LoVo (cell line): ENCODE measurements at places on chromosomes 1 and 21.

- DNase-seq = no peak
Observed at GRCh38 chr1:109225711-109226445, 12.2 kb downstream of the SARS1 start.

DNA sequence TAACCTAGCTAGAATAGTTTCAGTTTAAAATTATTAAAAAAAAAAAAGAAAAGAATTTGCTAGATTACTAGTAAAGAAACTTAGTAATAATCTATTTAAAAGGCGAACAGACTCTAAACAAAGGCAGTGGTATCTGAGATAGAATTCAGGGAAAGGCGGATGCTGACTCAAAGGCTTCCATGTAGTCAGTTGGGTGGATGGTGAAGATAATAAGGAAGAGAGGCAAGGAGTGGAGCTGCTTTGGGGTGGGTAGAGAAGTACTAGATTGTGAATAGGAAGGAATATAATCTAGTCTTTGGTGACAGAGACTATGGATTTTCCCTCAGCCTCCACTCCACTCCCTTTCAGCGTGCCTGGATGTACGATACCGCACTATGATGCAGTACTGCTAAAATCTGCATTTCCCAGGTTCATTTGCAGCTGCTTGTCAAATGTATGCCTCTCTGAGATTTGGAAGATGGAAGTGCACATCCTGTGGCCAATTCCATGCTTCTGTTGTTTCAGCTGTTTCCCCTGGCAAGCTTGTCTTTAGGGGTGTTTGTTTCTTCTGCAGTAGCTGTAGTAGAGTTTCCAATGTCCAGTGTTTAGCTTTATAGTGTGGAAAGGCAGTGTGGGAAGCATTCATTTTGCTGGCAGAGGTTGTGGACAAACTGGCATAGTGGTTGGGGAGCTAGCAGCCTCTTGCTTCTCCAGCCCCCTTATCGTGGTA, 184.6 kb upstream of the NRIP1 start:
- no peak for DNase-seq

DNA sequence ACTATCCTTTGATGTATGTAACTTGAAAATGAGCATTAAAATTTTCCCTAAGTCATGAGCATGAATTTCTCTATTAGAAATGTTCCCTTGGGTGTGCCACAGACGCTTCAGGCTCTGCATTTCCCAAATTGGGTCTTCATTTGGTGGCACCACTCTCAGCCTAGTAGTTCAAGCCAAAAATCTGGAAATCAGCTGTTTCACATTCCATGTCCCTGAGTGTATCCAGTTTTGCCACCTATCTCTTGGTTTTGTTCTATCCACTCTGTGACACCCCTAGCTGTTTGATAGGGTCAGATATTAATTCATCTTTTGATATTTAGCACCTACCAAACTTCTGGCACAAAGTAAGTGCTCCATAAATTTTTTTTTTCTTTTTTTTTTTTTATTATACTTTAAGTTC, 89.5 kb upstream of the DPH5 start:
- DNase-seq = no peak

DNA sequence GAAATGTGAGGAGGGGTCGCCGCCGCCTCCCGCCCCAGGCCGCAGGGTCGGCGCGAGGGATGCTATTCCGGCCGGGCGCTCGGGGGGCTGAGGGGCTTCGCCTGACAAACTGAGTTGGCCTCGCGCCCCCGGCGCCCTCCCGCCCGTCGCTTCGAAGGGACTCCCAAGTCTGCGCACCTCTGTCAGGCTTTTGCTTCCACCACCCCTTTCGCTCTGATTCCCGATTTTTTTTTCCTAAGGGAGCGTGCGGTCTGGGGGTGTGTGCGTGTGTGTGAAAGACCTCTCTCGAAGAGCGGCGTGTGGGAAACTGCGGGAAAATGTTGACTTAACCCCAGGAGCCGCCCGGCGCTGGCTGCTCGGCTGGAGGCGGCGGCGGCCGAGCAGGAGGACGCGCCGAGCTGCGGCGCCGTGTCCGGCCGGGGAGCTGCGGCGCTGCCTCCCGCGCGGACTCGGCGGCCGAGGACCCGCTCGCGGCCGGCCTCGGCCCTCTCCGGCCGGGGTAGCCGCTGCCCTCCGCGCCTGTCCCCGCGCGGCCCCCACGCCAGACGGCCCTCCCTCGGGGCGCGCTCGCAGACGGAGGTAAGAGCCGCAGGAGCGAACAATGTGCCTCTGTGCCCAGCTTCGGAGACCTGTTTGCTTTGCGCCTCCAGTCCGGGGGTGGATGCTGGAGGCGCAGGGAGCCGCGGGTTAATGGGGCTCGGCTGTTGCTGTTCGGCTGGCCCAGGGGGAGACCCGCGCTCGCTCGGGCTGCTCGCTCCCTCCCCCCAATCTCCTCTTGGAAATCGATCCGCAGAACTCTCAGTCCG, 1.1 kb downstream of the ADGRL2 start:
- DNase-seq = no peak

GRCh38 chr1:116506132-116507004, 64.5 kb downstream of the CD58 start:
- peak; percentile 75 for DNase-seq

GRCh38 chr1:147843486-147843885, 59.1 kb upstream of the GJA8 start:
- DNase-seq = no peak

- DNase-seq = peak; percentile 29
Observed at GRCh38 chr1:234111458-234112142, 207.1 kb downstream of the SLC35F3 start.

- no peak for DNase-seq
Observed at GRCh38 chr1:247459507-247459906, 1.6 kb upstream of the OR2B11 start.

DNA sequence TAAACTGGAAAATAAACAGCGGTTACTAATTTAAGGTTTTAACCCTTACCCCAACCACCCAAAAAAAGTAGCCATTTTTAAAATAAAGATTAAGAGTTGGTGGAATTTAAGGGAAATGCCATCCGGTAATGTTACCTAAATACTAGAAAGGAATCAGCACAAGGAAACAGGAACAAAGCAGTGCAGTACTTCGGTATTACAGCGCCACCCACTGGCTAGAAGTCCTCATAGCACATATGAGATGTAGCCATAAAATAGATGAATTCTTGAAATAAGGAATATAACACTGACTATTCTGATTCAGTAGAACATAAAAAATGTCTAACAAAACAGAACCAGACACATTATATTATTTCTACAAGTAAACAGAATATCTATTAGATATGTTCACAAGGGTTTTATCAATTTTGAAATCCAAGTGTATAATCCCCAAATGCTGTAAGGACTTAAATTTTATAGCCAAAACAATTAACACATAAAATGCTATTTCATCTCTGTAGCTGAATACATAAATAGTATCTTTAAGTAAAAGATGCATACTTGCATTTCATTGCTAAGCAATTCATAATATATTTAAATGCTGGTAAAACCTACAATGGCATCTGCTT, 58.8 kb downstream of the FRRS1 start:
- DNase-seq = peak; percentile 66
